A549 treated with DMSO at 1 μM for 4 hours (cell line): ENCODE measurements at places on chromosomes 7 and 10. TPM values are rescaled to one million over a fixed set of nuclear protein-coding genes. Genes with fewer than 3 reads are reported as not detected.

The IKZF1 gene
- total RNA-seq: not detected in 5 replicates

The TMEM236 gene
- total RNA-seq: 0.03 to 0.12 TPM (median 0.07 TPM) in 5 replicates

The UCN3 gene
- not detected in 5 replicates for total RNA-seq

The ASZ1 gene
- total RNA-seq: not detected in 5 replicates

The PRSS2 gene
- total RNA-seq: not detected in 5 replicates

The IQUB gene
- total RNA-seq: 0.07 to 0.13 TPM (median 0.07 TPM) in 3 of 5 replicates, not detected in the others

The CALY gene
- total RNA-seq: 0.15 to 0.66 TPM (median 0.57 TPM) in 5 replicates

The ABCA13 gene
- 0.01 to 0.07 TPM (median 0.05 TPM) in 4 of 5 replicates, not detected in the other for total RNA-seq

The TECTB gene
- not detected in 5 replicates for total RNA-seq
